ENCODE measurements at places on chromosomes 11 and 22.

- no peak for DNase-seq
These were observed 48.2 kb downstream of the UBASH3B start for GRCh38 chr11:122703541-122704272.

DNA sequence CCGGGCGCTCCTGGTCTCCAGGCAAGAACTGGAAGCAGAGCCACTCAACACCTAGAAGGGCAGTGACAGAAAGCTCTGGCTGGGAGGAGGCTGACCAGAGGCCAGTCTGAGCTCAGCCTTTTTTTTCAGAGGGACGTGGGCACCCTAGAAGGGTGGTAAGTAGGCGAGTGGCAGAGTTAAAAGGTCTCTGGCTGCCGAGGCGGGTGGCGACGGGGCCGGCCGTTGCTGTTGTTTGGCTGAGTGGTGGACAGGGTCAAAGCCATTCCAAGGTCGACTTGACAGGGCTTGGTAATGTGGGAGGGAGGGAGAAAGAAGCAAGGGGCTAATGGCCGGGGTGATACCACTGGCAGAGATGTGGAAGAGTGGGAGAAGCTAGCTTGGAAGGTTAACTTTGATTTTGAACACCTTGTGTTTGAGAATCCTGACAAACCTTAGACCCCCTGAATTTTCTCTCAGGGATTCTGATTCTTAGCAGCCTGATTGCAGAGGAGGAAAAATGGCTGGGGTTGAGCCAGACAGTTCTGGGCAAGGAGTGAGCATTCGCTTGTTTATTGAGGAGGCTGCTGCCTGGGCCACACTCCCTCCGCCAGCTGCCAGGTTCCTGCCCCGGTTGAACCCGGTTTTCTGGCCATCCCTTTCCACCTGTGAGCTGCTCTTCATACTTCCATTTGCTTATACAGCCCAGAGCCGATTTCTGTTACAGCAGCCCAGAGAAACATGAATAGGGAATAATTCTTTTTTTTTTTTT lies 868 bp upstream of the SYCE3 start:
- DNase-seq, result no peak

DNA sequence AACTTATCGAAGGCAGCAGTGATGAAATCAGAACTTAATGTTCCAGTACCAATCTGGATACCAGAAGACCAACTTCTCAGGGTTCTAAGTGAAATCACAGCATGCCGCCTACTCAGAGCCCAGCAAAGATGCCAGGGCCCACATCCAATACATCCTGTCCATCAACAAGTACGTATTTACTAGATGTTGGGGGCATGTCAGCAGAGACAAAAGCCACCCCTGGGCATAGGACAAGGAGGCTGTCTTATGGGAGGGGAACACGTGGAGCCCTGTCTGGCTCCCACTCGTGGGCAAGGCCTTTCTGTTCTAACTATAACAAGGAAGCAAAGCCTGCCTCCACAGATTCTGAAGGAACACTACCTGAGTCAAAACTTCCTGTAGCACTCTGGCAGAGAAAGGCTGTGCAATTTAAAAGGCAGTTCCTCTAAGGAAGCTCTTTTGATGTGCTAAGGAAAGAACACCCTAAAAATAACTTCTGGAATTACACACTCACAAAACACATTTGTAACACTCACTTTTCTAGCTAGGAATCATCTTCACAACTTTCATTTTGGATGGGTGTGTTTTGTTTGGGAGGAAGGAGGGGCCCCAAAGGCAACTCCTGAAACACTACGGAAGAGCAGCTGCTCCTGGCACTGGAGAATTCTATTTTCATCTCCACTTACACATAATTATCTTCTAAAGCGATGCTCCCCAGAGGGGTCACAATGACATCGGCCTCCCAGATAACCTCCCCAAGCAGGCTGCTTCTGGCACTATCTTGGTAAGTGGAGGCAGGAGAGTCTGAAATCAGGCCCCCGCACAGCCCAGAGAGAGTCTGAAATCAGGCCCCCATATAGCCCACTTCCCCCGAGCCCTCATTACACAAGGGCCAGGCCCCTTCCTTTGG lies 14.2 kb downstream of the SMCO4 start:
- no peak for DNase-seq

DNA sequence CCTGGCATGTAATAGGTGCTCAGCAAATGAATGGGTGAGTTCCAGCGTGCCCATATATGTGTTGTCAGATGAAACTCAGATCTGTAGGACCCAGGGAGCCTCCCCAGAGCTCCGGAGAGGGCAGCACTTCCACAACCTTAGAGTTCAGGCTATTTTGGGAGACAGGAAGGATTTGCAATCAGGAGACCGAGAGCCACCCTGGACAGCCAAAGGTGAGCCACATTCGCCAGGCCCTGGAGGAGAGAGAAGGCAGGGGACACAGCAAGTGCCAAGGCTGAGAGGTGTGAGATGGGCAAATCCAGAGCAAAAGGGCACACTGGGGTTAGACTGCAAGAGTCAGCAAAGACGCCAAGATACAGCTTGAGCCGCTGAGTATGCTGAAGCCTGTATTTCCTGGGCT lies 66.4 kb downstream of the CD82 start:
- DNase-seq, result peak; percentile 39

DNA sequence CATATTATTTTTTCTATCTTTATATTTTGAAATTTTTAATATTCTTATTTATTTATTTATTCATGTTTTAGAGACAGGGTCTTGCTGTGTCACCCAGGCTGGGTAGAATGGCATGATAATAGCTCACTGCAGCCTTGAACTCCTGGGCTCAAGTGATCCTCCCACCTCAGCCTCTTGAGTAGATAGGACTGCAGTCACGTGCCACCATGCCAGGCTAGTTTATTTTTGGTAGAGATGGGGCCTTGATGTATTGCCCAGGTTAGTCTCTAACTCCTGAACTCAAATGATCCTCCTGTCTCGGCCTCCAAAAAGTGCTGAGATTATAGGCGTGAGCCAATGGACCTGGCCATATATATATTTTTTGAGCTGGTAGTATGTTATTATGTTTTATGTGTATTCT lies 2.4 kb upstream of the SPDYC start:
- DNase-seq, result no peak

GRCh38 chr22:11605468-11605981 lies 3922.5 kb upstream of the OR11H1 start:
- no peak for DNase-seq

GRCh38 chr22:42924436-42924835 lies 67.4 kb upstream of the ARFGAP3 start:
- DNase-seq, result no peak

DNA sequence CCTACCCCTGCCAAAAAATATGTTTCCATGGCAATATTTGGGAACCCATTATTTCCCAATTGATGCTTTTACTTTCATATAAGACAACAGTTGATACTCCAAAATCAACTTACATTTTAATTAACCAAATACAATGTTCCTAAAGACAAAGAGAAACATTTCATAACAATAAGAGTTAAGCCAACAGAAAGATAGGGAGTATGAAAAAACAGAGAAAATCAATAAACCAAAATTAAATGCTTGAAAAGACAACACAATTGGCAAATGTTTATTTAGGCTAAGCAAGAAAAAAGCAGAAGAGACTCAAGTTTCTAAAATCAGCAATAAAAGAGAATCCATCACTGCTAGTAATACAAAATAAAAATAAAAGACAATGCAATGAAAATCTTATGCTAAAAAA lies 123.1 kb upstream of the VPREB1 start:
- no peak for DNase-seq

- no peak for DNase-seq
These were observed 116.6 kb upstream of the THY1 start for GRCh38 chr11:119539583-119539982.

DNA sequence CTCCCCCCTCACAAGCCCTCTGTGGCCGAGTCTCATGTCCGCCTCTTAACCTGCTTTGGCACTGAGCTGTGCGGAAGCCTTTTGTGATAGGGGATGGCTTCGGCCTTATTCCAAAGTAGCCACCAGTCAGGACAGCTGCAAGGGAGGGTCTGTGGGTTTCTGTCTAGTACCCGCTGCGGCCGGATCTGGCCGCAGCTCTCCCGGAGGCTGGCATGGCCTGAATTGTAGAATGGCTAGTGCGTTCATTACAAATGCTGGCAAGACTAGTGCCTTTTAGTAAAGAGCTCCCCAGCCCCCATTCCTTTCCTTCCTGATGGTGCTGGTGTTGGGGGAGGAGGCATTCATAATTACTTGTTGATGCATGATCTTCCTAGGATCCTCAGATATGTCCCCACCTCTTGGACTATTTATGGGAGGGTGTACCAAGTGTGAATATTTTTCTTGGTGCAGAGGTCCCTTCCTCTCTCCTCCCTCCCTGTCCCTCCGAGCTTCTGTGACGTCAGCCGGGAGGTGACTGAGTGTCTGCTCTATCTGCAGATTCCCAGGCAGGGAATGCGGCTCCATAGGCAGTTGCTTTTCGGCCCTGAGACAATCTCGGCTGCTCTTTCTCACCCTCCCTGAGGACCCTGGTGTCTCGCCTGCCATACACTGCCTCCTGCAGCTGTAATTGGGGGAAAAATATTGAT lies 108.7 kb upstream of the E2F8 start:
- no peak for DNase-seq

GRCh38 chr11:72224564-72225410 lies at the start of gene INPPL1:
Gene INPPL1, plus strand, starts transcription at chr11:72224767. Its CDS starts 218 bp downstream, at chr11:72224985.
- peak; percentile 85 for DNase-seq

DNA sequence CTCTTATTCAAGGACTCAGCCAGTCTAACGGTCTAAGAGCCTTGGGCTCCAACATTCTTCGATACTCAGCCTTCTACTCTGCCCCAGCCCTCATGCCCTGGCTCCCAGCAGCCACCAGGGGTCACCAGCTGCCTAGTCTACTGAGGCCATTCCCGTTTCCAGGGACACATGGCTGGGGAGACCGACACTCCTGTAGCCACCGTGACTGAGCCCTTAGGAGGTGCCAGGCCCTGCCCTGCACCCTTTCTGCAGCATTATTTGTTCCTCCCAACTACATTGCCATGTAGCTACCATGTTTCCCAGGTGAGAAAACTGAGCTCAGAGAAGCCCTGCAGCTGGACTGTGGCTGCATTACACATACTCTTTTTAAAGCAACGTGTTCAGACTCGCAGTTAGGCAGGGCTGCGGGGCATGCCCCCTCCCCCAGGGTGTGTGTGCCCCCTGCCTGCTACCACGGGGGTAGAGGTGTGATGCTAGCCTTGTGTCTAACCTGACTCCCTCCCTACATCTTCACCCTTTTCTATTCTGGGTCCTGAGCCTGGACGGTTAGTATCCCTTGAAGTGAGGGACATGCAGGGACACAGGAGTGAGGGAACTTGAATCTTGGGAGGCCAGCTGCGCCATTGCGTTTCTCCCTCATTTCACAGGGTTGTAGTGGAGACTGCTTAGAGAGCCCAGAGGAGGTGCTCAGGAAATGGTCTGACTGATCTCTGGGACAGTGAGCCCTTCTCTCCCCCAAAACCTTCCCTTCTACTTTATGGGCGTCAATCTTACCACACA lies 17.5 kb downstream of the ATG16L2 start:
- peak; percentile 85 for DNase-seq

GRCh38 chr11:125374398-125374797 lies 121.7 kb downstream of the FEZ1 start:
- DNase-seq, result no peak

- no peak for DNase-seq
These were observed 279.8 kb downstream of the DDX10 start for GRCh38 chr11:108944471-108945178.

DNA sequence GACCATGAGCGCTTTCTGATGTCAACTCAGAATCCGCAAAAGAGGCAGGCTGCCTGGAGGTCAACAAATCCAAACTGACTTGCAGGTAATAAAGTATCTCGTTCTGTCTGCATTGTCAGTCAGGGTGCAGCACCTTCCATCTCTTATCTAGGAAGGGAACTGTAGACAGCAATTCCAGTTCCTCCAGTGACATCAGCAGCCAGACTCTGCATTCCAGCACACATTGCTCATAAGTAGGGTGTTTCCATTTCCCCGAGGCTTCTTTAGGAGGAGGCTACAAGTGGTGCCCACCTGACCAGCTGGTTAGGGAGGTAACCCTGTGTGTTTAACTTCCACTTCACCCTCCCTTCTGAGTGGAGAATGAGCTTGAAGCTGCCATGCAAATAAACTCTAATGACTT lies 53.3 kb downstream of the NTM start:
- no peak for DNase-seq

DNA sequence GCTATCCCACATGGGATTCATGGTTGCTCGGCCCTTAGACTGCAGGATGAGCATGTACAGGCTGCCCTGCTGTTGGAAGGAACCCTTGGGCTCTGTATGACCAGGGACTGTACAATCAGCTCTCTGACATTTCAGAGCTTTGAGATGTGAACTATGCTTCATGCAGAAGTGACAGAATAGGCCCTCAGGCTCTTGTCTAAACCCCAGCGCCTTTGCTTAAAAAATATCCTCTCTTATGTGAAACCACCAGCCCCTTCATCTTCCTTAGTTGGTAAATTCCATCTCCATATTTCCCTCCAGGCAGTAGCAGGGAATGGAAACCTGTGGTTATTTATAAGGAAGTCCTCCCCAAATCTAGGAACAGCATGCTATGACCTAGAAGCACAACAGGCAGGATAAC lies 78.9 kb upstream of the PLET1 start:
- no peak for DNase-seq

DNA sequence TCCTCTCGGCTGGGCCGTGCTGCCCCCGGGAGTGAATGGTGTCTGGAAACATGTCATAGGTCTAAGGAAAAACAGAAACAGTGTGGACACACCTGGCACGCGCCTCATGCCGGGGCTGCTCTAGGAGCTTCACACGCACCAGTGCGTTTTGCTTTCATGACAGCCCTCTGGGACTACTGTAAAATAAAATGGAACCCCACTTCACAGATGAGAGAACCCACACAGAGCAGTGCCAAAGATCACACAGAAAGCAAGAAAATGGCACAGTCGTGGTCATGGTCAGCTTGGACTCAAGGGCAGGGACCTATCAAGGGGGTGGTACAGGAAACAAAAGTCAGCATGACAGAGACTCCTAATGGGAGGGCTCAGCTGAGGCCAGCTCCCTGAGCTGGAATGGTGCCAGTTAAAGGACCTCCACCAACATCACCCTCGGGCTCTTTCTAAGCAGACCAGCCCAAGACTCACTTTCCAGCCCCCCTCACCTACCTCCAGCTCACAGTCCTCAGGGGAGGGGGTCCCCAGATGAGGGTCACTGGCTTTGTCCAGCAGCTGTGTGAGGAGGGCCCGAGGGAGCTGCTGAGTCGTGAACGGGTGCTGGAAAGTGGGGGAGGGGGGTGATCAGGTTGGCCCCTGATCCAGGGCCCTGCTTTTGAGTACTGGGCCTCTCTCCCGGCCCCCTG lies 3.3 kb downstream of the MAP4K2 start:
- DNase-seq, result no peak

- DNase-seq, result no peak
These were observed 3.8 kb upstream of the KCNQ1OT1 start for GRCh38 chr11:2703363-2704141.

DNA sequence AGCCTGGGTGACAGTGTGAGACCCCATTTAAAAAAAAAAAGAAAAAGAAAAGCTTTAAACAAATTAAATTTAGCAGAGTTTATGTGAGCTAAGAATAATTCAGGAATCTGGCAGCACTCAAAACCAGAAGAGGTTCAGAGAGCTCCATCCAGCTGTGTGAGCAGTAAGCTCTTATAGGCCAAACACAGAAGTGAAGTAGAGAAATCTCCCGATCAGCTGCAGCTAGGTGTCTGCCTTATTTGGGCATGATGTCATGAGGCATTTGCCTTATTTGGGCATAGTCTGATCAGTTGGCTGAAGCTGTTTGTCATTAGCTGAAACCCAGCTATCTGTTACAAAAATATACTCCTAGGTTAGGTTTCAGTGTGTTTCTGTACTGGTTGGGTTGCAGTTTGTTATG lies 8.2 kb downstream of the MS4A15 start:
- DNase-seq, result no peak
